Heart right ventricle (tissue), 16 donors: ENCODE measurements at places on chromosomes 2 and 18. TPM values are rescaled to one million over a fixed set of nuclear protein-coding genes. Genes with fewer than 3 reads are reported as not detected.

Gene FBXO48
- 1.1 TPM for total RNA-seq

Gene AKAIN1
- total RNA-seq = not detected

Gene SIX2
- 0.58 TPM for total RNA-seq

- no peak for DNase-seq
Observed at GRCh38 chr2:127735537-127736399, 34.5 kb downstream of the SFT2D3 start.

DNA sequence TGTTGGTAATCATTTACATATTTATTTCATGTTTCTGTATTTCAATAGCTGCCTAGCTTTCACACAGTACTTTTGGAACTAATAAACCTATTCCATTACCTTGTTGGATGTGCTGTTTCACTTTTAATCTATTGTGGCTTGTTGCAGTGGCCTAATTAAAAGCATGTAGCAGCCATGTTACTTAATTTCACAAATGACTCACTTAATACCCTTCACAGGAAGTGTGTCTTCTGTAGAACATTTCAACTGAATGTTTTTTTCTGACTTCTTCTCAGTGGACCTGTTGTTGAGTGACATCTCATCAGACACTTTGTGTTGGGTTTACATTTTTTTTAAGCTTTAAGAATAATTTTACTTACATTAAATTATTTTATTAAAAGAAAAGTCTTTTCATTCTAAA is 260.5 kb upstream of the THUMPD2 start:
- DNase-seq = no peak

DNA sequence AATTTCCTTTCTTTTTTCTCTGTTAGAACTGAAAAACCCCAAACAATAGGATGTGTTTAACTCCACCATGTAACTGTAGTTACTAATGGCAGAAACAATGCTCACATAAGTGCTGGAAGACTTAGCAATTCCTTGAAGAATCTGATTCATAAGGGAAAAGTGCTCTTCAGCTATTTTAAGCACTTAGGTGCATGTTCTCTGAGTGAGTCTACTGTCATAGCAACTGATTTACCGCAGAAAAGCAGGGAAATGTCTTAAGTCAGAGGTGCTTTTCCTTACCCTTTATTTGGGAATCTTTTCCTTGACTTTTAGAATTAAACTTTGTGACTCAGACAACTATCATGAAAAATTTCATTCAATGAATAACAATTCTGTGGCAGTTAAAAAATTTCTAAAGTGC is 65.4 kb upstream of the NABP1 start:
- DNase-seq = no peak
